NCI-H446 treated with DMSO at 0.1 percent for 48 hours (cell line): ENCODE measurements at places on chromosomes 11 and 22.

DNA sequence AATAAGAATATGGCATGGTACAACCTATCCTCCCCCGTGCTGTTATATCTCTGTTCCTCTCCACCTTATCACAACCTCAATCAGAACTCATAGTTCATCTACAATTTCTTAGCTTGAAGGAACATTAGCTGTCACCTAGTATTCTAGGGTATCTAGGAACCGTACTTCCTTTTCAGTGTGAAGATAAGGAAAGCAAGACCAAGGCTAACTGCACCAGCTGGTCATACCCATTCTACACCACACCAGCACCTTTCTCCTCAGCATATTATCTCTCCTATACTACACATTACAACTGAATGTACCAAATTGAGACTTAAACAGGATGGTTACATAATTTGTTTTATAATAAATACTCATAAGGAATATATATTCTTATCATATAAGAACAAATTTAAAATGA, 73.1 kb downstream of the ARHGAP32 start:
- no peak for DNase-seq

DNA sequence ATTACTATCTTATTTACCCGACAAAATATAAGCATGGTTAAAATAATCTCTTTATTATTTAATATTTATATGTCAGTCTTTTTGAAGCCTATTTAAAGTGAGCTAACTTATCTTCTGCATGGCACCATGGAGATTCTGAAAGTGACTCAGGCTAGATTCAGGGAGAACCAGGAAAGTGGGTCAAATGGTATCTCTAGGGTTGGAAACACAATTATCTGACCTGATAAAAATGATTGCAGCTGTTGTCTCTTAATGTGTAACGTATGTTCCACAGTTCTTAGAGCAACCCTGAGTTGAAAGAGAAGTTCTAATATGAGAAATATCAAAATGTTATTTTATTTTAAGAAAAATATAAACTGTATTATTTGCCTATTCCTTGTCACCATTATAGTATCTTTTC, 143.1 kb upstream of the CARD18 start:
- DNase-seq, result no peak

GRCh38 chr11:114088836-114089235, 29.3 kb downstream of the ZBTB16 start:
- DNase-seq, result no peak

DNA sequence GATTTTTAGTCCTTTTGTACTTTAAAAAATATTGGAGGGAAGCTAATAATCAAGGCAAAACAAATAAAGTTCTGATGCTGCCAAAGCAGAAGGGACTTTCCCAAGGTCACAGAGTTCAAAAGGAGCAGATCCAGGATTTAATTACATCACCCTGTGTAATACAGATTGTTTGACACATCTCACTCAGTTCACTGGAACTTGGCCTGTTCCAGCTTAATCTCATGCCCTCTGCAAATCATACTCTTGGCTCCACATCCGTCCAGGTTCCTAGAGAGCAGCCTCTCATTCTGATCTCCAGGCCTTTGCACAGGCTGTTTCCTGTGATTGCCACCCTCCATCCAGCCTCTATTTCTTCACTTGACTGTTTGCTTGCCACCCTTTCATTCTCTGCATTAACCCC, 151.7 kb downstream of the SPON1 start:
- no peak for DNase-seq

GRCh38 chr11:73498343-73498742, 99.6 kb downstream of the FAM168A start:
- no peak for DNase-seq

GRCh38 chr22:32699686-32700085, 101.8 kb upstream of the TIMP3 start:
- no peak for DNase-seq

- no peak for DNase-seq
Observed at GRCh38 chr22:48849219-48849912, 978.3 kb downstream of the BRD1 start.

DNA sequence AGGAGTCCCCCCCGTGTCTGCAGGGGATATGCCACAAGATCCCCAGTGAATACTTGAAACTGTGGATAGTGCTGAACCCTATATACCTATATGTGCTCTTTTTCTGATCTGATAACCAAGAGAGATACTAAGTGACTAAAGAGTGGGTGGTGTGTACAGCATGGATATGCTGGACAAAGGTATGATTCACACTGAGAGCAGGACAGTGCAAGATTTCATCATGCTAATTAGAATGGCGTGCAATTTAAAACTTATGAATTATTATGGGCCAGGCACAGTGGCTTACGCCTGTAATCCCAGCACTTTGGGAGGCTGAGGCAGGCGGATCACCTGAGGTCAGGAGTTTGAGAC, 90.2 kb upstream of the ALKBH3 start:
- DNase-seq, result no peak

- DNase-seq, result no peak
Observed at GRCh38 chr22:31095637-31096249, 11.6 kb downstream of the SELENOM start.

GRCh38 chr22:41366323-41367029, 15.3 kb upstream of the TEF start:
- no peak for DNase-seq

DNA sequence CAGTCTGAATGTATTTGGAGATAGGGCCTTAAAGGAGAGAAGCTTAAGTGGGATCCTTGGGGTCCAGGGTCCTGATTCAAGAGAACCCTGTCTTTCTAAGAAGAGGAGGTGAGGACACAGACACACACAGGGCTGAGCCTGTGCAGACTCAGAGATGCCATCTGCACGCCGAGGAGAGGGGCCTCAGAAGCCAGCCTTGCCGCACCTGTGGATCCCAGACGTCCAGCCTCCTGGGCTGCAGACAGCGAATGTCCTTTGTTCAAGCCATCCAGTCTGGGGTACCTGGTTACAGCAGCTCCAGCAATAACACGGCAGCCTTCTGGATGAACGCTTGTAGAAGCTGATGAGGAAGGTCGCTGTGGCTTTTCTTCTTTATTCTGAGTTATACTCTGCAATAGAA, 1086.1 kb downstream of the BRD1 start:
- no peak for DNase-seq
